ENCODE measurements at places on chromosomes 2 and 18. TPM values are rescaled to one million over a fixed set of nuclear protein-coding genes. Genes with fewer than 3 reads are reported as not detected.

DNA sequence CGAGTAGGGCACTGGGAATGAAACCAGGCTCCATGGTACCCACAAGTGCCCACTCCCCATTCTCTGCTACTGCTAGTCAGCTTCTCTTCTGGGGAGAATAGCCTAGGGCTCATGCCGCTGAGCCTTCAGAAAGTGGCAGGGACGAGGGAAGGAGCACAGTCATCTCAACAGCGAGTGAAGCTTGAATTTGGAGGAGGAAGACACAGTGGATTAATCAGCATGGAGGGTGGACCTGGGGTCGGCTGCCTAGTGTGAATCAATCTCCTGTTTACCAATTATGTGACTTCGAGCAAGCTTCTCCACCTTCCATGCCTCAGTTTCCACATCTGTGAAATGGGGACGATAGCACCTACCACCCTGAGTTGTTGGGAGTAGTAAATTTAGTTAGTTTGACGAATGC is 157.0 kb downstream of the SEPTIN10 start:
- no peak for DNase-seq

DNA sequence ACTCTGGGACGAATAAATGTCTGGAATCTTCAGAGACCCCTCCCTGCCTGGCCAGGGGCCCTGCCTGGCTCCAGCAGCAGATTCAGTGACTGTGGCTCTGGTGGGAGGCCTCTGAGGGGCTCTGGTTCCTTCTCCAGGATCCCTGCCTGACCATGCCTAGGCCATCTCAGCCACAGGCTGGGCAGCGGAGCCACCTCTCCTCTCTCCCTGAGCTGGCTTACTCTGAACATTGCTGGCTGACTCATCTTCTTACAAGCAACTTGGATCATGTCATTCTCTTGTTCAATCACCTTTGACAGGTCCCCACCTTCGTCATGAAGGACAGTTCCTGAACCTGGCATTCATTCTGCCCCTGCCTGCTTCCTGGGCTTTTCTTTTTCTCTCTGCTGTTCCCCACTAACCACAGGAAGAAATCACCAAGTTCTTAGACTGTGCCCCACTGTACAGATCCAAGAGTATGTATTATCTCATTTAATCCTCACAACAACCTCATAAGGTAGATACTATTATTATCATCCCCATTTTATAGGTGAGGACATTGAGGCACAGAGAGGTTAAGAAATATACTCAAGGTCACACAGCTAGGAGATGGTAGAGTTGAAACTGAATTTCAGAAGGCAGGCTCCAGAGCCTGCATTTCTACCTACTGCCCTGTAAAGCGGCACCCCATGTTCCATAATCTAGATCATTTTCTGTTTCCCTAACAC is 155.5 kb upstream of the SMAD2 start:
- no peak for DNase-seq

- DNase-seq, result peak; percentile 54
These were observed 42.5 kb downstream of the CPO start for GRCh38 chr2:206981739-206982340.

- DNase-seq, result peak; percentile 39
These were observed 99.5 kb downstream of the MEIS1 start for GRCh38 chr2:66534461-66534860.

The NCOA1 gene
- total RNA-seq, result 15.2 TPM

DNA sequence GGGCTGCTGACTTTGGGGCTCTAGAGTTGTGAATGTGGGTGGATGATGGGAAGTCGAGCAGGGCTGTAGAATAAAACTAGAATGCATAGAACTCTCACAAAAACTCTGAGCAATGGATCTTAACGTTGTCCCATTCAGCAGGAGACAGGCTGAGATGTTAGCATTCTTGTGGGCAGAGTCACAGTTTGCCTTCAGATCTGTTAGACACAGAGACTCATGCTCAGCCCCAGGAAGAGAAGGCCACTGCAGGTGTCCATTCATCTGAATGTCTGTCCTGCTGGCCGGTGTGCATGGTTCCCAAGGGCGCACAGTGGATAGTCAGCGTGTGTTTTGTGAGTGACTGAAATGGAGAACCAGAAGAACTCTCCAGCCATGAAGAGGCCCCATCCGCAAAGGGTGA is 111.3 kb downstream of the TSN start:
- DNase-seq, result no peak

DNA sequence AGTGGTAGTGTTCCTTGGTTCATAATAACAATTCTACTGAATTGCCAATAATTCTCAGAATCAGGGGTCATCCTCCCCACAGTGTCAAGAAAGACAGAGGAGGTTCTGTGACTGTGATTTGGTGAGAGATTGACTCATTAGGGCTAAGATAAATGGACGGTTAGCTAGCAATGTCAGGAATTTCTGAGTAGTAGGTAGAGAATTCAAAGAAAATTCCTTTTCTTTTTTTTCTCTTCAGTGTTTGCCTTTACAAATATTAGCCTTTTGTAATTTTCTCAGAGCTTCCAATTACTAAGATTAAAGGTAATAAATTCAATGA is 16.8 kb upstream of the CRIM1 start:
- peak; percentile 80 for DNase-seq

The DOCK10 gene
- 7.7 TPM for total RNA-seq

The NEU2 gene
- total RNA-seq, result not detected

The ASXL3 gene
- 8.2 TPM for total RNA-seq

Measured in astrocyte (in vitro differentiated cells and primary cell).